CD4-positive, alpha-beta memory T cell (primary cell): ENCODE measurements at places on chromosomes 3 and 15. TPM values are rescaled to one million over a fixed set of nuclear protein-coding genes. Genes with fewer than 3 reads are reported as not detected.

DNA sequence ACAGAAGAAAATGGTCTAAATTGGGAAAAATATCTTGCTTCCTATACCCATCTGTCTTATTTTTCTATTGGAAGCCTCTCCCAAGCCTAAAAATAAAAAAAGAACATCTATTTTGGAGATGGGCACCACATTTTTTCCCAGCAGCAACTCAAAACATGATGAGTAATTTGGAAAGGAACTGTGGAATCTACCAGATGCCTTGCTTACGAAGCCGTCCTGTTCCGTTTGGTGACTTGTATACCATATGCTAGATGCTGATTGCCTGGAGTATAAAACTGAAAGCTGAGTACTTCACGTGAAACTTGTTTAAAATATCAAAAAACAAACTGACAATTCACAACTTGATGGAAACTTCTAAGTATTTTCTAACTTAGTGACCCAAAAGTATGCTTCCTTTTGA, 491.0 kb downstream of the ROBO2 start:
- DNase-seq: no peak

DNA sequence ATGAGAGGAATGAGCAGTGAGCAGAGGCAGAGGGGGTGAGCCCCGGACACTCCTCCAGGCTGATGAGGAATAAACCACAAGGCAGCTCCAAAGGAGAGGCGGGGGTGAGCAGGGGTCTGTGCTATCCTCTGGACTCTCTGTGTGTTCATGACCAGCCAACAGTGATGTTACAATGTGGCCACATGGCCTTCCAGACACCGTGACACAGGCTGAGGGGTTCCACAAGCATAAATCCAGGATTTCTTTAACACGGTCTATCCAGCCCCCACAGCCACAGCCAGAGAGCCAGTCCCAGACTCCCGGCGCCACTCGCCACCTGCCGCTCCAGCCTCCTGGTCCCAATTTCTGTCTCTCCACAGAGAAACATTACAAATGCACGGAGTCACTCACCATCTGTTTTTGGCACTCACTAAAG, 24.4 kb downstream of the XXYLT1 start:
- DNase-seq: no peak

DNA sequence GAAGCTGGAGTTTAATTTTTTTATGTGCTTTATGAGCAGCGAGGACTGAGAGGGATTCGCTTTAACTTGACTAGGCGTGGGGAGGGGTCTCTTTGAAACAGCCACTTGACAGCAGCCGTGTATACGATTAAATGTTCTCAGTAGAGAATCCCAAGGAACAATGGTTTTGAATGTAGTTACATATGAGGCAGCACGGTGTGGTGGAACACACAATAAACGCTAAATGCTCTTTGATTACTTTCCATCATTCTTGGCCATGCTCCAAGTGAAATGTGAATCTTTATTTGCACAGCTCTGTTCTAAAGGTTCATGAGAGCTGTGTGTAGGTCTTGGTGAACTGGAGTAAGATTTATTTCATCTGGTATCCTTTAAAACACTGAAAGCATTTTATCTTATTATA, 251.4 kb upstream of the TGFBR2 start:
- DNase-seq: no peak

Gene DYNLT2B
- total RNA-seq: 7.4 TPM

Gene CCR4
- 99.6 TPM for total RNA-seq

GRCh38 chr3:140953028-140953960, 11.7 kb downstream of the SLC25A36 start:
- DNase-seq: no peak

DNA sequence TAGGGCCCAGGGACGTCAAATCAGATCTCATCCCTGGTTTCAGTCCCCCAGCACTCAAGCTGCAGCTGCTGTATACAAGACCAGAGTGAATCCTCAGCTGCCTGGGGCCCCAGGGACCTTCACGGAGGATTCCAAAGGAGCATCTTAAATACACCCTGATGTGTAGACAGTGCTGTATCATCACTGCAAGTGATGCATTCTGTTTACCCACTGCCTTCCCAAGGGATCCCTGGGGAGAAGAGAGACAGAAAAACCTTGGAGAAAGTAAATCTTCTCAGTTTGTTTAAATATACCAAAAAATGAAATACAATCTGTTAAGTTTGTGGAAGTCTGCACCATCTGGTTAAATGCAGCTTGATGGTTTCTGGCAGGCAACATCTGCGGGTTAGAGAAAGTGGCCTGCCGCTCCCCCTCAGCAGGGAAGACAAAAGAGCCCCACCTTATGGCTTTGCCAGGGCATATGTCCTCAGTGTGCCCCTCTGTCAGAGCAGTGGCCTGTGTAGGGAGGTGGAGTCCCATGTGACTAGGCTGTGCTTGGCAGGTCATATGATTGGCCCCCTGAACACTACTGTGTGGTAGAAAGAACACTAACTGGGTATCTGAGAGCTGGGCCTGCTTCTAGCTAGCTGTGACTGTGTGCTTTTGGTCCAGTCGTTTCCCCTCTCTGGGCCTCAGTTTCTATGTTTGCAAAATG, 222.2 kb upstream of the TRIM42 start:
- DNase-seq: no peak

- DNase-seq: no peak
Observed at GRCh38 chr3:127180859-127181258, 12.1 kb upstream of the PRR23E start.

GRCh38 chr3:21466476-21466875, 284.5 kb downstream of the ZNF385D start:
- no peak for DNase-seq

Gene NCKIPSD
- 20.1 TPM for total RNA-seq

GRCh38 chr3:192365571-192365970, 361.8 kb downstream of the FGF12 start:
- no peak for DNase-seq
